Stimulated activated CD4-positive, alpha-beta T cell treated with anti-CD3 and anti-CD28 coated beads, Interleukin-4, amount 100 ng/mL, for 4 hours (primary cell): ENCODE measurements at places on chromosomes 13 and 19.

DNA sequence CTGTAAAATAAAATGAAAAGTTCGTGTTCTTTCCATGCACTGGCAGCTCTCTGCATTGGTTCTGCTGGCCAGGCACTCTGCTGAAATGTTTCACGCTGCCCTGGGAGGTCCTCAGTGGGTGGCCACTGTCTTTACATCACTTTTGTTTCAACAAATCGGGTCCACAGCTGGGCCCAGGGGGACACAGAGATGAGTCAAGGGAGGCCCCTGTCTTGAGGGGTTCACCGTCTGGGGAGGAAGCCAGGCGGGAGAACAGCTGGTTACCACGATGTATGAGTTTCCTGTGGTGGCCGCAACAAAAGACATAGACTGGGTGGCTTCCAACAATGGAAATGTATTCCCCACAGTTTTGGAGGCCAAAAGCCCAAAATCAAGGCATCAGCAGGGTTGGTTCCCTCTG lies 5.1 kb upstream of the KLF2 start:
- DNase-seq: no peak

DNA sequence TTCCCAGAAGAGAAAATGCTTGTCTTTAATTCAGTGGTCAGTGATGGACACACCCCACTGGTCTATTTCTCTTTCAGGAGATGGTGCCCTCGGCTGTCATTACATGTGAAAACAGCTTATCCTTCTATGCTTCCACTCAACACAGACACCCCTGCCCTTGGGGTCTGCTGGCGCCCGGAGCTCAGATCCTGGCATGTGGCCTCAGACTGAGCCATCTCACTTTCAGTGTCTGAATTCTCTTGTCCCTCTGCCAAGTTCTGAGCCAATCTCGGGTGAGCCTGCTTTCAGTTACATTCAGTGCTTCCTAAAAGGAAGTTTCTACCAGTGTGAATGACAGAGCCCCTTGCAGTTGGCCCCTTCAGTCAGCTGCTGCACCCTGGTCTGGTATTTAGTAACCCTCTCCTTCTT lies 293.6 kb downstream of the DNAJC15 start:
- no peak for DNase-seq

- no peak for DNase-seq
These were observed 21.9 kb downstream of the CDC16 start for GRCh38 chr13:114256547-114256946.

GRCh38 chr19:11423164-11423790 lies 4.2 kb upstream of the RGL3 start:
- no peak for DNase-seq

DNA sequence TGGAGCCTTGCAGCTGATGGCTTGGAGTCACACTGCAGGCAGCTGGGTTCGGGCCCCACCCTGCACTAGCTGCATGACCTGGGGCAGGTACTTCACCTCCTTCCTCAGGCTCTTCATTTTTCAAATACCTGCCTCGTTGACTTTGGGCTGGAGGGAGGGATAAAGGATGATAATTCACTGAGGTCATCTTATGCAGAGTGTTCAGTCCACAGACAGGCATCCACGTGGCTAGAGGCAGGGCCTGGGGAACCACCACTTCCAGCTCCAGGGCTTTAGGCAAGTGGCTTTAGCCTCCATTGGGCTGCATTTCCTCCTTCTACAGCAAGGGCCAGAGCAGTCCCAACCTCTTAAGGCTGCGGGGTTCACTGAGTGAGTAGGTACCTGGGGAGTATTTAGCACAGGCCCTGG lies 84.8 kb downstream of the SIPA1L3 start:
- no peak for DNase-seq
